Breast epithelium (tissue), 4 donors: ENCODE measurements at places on chromosomes 1 and 21. TPM values are rescaled to one million over a fixed set of nuclear protein-coding genes. Genes with fewer than 3 reads are reported as not detected.

DNA sequence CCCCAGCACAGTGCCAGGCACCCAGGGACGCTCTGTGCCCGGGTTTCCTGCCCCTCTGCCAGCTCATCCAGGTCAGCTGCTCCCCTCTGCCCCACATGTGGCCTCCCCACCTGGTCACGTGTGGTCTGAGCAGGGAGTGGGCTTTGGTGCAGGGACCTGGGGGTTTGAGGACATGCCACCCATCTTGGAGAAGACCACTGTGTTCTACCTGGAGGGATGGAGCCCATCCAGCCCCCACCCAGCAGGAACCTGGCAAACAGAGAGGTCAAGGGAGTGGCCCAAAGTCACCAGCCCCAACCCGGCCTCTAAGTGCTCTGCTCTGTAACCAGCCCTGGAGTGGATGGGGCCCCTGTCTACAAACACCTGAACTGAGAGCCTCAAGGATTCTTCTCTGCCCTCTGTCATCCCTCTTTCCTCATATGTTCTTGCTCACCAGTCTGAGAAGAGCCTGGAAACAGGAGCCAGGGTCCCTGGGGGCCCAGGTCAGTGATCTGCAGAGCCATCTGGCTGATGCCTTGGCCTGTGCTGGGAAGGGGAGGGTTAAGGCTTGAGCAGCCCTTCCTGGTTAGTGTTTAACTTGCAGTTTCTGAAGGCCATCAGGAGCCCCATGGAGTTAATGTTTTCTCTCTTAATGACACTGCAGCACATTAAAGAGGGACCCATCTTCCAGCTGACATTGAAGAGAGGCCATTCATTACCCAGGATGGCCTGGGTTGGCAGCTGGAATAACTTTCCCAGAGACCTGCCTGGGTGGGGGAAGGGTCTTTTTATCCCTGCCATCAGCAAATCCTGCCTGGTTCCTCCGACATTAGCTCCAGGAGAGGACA, 235.4 kb downstream of the PTPRU start:
- DNase-seq: no peak

DNA sequence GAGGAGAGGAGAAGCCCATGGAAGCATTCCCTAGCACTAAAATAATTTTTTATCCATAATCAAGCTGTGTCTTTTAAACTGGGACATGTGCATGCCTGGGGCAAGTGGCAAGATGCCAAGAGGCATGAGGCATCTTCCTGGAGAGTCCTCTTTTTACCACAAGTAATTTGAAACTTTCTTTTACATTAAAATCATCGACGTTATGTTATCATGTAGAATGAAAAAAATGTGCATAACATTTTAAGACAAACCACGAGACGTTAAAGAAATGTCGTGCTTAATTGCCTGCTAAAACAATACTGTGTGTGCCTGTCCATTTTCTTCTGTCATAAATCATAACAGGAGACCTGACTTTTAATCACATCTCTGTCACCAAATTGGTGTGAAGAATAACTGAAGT, 1.5 kb downstream of the STYXL2 start:
- peak; percentile 62 for DNase-seq

GRCh38 chr1:30028283-30028682, 695.1 kb downstream of the MATN1 start:
- no peak for DNase-seq

GRCh38 chr1:32702599-32703478, at the start of gene SYNC:
TSS of gene SYNC (minus strand) at chr1:32702770. CDS start at chr1:32702660, 110 bp downstream.
- no peak for DNase-seq

GRCh38 chr1:33007190-33008050, 29.3 kb downstream of the AK2 start:
- DNase-seq: no peak

CRNN gene
- not detected for total RNA-seq
